ENCODE measurements at places on chromosomes 2 and 18.

DNA sequence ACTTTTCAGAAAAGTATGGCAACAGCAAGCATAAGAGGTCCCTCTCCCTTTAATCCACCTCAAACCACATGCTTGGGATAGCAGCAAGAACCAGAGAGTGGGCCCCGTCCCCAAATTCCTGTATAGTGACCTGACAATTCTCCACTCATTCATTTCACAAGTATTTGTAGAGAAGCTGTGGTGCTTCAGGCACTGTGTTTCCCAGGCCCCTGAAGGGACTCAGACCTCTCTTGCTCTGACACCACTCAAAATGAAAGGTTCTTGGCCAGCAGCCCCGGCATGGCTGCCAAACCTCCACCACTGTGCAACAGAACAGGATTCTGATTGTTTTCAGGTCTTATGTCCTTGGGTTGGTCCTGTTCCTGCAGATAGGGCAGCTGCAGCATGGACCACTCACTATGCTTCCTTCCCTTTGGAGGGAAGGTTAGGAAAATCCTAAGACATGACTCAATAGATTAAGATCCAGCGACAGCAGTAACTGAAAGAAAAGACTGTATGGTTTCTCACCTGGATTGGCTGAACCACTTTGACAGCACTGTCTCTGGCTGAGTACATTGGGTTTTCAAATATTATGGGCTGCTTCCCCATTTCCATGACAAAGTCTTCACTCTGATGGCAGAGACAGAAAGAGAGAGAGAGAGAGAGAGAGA, 67.6 kb downstream of the DHRS9 start:
- no peak for DNase-seq

GRCh38 chr2:231707625-231707926, 749 bp upstream of the PTMA start:
- no peak for DNase-seq

- no peak for DNase-seq
These were observed 12.2 kb downstream of the ICOS start for GRCh38 chr2:203948733-203949132.

DNA sequence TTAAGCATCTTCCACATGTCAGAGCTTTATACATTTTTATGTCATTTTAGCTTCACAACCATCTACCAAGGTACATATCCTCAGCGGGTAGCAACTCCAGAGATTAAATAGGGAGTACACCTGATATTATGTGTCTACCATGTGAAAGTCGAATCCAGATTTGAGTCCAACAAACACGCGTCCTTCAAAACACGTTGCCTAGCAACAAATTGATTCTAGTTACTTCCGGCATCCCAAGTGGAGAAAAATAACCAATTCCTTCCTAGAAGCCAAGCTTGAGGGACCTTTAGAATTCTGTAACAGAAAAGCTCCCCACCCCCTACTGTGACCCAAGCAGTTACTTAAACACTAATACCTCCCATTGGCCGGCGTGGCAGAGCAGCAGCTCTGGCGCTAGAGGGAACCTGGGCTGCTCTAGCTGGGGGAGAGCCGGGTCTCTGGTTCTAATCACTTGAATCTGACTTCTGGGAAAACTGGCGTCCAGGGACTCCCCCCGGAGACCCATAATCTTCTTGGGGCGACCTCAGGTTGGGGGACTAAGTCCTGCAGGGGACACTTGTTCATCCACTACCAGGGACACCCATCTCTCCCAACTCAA, at the start of gene ERICH2:
ERICH2 (plus strand) TSS at position 371 of the 598 bp plus-strand sequence. CDS start 304 bp downstream, outside the sequence.
- peak; percentile 79 for DNase-seq

DNA sequence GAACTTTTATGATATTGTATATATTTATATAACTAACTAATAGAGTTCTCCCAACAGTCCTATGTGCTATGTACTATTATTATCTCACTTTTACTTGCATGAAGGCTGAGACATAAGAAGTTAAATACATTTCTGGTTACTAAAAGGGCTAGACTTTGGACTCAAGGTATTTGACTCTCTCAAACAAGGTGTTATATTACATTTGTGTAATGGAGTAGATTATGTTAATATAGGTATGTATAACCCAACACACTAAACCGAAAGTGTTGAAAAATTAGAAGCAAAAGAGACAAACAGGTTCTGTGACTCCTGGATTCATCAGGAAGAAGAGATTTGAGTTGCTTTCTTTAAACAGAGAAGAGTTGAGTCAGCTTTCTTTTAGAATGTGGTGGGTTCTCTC, 733.6 kb upstream of the ZEB2 start:
- DNase-seq: no peak

- no peak for DNase-seq
These were observed 14.4 kb downstream of the FBXO41 start for GRCh38 chr2:73269686-73270465.

GRCh38 chr18:74114116-74114515, 33.5 kb downstream of the FBXO15 start:
- DNase-seq: no peak

- DNase-seq: no peak
These were observed 82.0 kb downstream of the LIMS1 start for GRCh38 chr2:108616318-108616717.

DNA sequence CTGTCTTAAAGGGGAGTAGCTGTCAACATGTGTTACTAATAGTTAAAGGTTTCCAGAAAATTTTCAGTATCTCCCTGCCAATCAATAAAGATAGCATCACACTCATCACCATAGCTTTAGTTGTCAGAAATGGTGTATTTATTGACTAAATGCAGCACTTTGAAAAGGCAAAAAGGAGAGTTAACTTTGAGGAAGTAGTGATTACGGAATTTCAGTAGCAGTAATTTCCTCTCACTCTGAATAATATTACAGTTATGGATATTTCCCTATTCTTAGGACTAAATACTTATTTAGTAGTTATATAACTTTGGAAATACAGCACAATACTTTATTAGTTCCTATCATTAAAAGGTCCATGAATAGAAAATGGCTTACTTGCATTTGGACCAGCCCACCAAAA, 250.5 kb downstream of the CAMKMT start:
- DNase-seq: no peak

- no peak for DNase-seq
These were observed 84.5 kb downstream of the FAM228A start for GRCh38 chr2:24259316-24259715.

GRCh38 chr18:2572892-2573291, 1.5 kb downstream of the NDC80 start:
- no peak for DNase-seq

- DNase-seq: no peak
These were observed 6.0 kb downstream of the SRBD1 start for GRCh38 chr2:45605116-45605515.

DNA sequence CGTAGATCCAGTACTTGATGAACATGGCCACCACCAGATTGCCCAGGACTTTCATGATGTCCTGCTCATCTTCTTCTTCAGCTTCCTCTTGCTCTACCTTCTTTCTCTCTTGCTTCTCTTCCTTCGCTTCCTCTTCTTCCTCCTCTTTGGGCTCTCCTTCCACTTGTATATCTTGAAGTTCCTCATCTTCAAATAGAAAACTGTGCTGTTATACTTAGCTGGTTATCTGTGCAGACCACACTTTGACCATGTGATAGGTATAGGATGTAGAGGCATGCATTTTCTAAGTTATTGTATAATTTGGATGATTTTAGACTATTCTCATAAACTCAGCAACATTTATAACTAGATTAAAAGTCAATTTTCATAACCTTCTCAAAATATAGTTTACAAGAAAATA, 263.4 kb downstream of the NAPG start:
- DNase-seq: no peak

GRCh38 chr18:58235001-58235436, 191.0 kb downstream of the NEDD4L start:
- peak; percentile 52 for DNase-seq

GRCh38 chr18:31648966-31649429, 35.4 kb downstream of the B4GALT6 start:
- peak; percentile 3 for DNase-seq

GRCh38 chr2:158154596-158154995, 52.9 kb downstream of the UPP2 start:
- no peak for DNase-seq

DNA sequence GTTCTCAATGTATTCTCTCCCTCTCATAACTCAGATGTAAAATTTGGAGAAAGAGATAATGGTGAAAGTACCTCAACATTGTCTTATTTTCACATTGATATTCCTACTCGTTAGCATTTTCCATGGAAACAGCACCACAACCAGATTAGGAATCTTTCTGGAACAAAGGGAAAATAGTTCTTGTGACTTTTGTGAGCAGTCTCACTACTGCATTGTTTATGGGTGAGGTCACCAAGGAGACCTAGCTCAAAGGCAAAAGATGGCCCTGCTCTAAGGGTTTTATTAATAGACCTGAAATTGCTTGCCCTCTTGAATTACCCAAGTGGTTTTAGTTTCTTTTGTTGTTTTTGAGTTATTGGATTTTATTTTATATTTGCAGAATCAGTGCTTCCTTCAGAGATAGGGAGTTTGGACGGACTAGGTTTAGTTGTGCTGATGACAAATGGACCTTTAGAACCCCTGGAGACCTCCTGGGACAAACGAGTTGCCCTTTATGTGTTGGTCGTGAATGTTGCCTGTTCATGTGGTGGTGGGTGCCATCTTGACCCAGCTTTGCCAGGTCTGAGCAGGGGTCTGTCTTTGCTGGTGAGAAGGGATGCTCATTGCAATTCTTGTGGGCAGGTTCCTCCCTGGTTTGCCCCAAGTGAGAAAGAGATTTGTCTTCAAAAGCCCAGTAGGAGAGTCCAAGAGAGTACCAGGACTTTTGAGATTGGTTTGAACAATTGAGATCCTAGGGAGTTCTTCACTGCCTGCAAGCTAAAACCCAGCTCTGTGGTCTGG, 58.1 kb downstream of the INPP4A start:
- DNase-seq: no peak

DNA sequence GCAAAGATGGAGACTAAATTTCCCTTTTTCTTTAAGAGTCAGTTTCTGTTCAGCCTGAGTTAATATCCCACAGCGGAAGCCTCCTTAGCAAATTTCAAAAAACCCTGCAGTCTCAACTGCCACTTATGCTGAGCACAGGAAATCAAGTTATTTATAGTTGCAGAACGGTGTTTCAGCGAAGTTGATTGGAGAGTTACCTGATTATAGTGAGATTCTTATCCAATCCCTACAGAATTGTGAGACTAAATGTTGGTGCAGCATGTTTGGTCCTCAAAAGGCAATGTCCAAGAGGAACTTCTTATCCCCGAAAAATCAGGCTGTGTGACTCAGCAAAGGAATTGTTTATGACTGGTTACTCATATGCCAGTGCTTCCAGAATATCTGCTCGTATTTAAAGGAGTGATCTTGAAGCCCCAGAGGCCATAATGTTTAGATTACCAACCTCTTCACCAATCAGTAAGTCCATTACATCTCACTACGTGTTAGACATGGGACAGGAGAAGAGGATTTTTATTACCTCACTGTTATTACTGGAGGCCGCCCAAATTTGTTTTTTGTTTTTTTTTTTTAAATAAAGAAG, 67.9 kb downstream of the LRRFIP1 start:
- DNase-seq: no peak

DNA sequence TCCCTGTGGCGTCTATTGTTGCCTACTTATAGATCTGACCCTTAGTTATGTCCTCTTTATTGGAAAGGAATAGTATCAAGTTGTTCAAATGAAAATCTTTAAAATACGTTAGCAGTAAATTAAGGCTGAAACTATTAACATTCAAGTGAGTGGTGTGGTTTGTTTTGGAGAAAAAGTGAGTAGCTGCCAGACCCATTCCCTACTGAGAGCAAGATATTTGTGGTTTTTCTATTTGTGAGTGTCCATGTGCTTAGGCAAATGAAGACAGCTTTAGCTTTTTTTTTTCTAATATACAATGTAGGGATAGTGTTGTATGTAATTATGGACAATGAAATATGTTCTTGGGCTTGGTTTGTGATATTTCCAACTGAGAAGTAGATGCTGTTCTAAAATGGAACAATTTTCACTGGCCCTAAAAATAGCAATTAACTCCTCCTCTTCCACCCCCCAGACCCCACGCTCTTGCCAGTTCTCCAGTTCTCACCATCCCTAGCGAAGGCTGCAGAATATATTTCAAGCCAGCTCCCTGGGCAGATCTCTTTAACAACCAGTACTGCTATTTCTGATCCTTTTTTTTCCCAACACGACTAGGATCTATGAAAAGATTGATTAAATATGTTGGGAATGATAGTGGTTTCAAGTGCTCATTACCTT, 83.1 kb downstream of the CCDC85A start:
- no peak for DNase-seq

DNA sequence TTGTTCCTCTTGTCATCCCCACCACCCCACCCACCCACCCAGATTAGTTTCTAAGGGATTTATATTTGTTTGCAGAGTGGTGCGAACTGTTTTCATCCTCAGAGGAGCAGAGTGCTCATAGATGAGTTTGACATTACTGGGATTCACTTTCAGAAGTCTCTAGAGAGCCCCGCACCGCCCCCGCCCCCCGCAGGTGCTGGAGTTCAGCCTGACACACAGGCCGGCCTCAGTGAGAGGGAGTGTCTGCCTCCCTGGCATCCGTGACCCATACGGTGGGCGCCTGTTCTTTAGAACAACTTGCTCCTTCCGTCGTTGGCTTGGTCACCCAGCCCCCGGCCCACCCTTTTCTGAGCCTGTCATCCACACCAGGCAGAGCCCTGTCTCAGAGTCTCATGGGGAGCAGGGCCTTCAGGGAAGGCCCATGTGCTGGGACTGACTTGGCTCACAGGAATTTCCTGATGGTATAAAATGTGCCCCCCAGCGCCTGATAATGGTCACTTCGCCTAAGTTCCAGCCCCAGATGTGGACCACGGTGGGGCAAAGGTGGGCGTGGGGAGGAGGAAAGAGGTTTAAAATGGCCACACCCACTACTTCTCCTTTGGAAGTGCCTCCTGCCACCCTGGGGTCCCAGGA, 44.3 kb downstream of the HPCAL1 start:
- no peak for DNase-seq

GRCh38 chr2:174125090-174125489, 123.2 kb downstream of the OLA1 start:
- DNase-seq: no peak

- no peak for DNase-seq
These were observed 34.1 kb downstream of the ZNF407 start for GRCh38 chr18:74631623-74632350.

GRCh38 chr2:65300761-65301711, 73.4 kb downstream of the ACTR2 start:
- peak; percentile 76 for DNase-seq

GRCh38 chr2:195818526-195818925, 161.5 kb downstream of the SLC39A10 start:
- DNase-seq: no peak

DNA sequence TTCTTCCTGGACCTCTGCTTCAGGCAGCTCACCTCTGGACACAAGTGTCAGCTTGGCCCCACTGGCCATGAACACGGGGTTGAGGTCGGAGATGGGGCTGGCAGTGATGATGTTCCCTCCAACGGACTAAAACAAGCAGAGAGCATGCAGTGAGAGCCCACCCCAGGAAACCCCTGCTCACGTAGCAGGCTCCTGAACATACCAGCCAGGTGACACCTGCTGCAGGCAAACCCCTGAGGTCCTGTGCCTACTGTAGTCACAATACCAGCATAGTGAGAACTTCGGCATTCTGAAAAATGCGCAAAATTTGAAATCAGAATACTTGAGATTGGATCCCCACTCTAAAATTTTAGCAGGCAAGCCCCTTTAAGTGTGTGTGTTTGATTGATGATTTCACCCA, 32.9 kb downstream of the XDH start:
- no peak for DNase-seq

DNA sequence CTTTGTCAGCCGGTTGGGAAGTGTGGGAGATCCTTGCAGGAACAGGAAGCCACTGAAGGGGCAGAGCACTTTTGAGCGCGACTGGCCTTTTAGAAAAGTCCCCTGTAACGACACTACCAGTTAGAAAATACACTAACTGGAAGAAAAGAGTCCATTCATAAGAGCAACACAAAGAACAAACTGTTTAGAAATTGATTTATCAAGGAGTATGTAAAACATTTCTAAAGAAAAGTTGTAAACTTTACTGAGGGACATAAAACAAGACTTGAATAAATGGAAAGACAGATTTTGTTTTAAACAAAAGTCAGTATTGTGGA, 29.8 kb upstream of the POMC start:
- no peak for DNase-seq

Measured in HuH-7 (cell line).